NCI-H187 treated with DMSO at 0.1 percent for 48 hours (cell line): ENCODE measurements at places on chromosomes 1 and 21.

GRCh38 chr1:46489638-46490405 is at the start of gene DMBX1:
Gene DMBX1, plus strand, starts transcription at chr1:46489836. Its CDS starts 17,175 bp downstream, at chr1:46507011.
- DNase-seq, result no peak

GRCh38 chr1:242847390-242847993 is 323.0 kb upstream of the PLD5 start:
- no peak for DNase-seq

DNA sequence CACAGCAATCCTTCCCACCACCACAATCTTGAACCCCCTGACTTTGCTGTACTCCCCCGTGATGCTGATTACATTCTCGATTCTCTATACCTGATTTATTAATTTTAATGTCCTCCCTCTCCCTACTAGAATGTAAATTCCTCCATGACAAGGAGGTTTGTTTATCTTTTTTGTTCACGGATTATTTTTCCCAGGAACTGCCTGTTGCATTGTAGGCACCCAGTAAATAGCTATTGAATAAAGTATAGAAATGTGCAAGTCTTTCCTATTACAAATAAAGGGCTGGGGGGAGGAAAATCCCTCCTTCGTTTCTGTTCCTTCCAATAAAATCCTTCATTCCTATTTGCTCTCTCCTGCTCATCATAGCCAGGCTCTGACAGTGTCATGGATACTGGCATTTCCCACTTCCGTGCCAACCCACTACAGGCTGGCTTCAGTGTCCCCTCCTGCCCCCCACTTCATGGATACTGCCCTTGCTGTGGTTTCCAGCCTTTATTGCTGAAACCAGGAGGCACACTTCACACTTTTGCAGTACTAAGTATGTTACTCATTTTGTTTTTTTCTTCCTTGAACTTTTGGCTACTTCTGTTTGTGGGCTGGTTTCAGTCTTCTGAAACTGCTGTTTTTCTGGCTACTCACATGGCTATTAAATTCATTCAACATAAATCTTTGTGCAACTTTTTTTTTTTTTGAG is 7.5 kb downstream of the KIF1B start:
- no peak for DNase-seq

GRCh38 chr1:167881786-167882185 is 32.1 kb downstream of the ADCY10 start:
- DNase-seq, result no peak

DNA sequence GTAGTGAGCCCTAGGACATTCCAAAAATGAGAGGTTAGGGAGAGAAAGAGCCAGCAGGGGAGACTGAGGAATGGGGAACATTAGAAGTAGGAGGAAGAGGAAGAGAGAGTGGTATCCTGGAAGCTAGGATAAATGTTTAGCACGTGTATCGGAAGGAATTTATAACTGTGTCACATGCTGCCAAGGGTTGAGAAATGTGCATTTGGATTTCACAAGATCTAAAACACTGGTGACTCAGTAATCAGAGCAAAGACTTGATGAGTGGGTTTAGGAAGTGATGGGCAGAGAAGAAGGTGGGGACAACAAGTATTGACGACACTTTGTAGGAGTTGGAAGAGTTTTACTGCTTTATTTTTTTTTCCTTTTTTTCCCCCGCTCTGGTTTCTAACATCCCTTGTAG is 193.9 kb downstream of the FMN2 start:
- DNase-seq, result no peak

- no peak for DNase-seq
Measured at GRCh38 chr1:77540501-77541161, 141.8 kb downstream of the ZZZ3 start.

GRCh38 chr21:35510957-35511695 is 462.0 kb upstream of the RUNX1 start:
- no peak for DNase-seq
